Muscle of arm (tissue), 14 donors: ENCODE measurements at places on chromosomes 1 and 21.

- DNase-seq, result no peak
Observed at GRCh38 chr1:232422098-232422497, 207.8 kb downstream of the SIPA1L2 start.

GRCh38 chr1:184974056-184974836, at the start of gene NIBAN1:
Gene NIBAN1, minus strand, starts transcription at chr1:184974508. Its CDS starts 152 bp downstream, at chr1:184974356.
- peak; percentile 81 for DNase-seq

DNA sequence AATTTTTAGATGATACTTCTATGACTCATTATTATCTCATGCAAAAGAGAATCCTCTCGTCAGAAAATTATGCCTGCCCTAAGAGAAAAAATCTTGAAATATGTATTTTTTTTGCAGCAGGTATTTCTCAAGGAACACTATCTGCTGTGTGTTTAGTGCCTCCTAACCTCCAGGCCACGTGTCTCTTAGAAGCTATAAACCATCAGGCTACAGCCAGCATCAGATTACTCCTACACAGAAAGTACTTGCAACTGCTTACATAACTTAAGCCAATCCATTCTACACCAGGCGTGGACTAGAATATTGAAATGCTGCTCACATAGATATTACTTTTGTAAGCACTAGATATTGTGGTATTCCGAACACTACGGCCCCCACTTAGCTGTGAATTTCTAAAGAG, 933.4 kb downstream of the PLA2G4A start:
- no peak for DNase-seq

DNA sequence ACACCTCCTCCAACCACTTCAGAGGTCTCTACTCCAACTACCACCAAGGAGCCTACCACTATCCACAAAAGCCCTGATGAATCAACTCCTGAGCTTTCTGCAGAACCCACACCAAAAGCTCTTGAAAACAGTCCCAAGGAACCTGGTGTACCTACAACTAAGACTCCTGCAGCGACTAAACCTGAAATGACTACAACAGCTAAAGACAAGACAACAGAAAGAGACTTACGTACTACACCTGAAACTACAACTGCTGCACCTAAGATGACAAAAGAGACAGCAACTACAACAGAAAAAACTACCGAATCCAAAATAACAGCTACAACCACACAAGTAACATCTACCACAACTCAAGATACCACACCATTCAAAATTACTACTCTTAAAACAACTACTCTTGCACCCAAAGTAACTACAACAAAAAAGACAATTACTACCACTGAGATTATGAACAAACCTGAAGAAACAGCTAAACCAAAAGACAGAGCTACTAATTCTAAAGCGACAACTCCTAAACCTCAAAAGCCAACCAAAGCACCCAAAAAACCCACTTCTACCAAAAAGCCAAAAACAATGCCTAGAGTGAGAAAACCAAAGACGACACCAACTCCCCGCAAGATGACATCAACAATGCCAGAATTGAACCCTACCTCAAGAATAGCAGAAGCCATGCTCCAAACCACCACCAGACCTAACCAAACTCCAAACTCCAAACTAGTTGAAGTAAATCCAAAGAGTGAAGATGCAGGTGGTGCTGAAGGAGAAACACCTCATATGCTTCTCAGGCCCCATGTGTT, 66.6 kb downstream of the TPR start:
- no peak for DNase-seq

GRCh38 chr1:70509996-70510876, 99.2 kb downstream of the CTH start:
- peak; percentile 64 for DNase-seq

DNA sequence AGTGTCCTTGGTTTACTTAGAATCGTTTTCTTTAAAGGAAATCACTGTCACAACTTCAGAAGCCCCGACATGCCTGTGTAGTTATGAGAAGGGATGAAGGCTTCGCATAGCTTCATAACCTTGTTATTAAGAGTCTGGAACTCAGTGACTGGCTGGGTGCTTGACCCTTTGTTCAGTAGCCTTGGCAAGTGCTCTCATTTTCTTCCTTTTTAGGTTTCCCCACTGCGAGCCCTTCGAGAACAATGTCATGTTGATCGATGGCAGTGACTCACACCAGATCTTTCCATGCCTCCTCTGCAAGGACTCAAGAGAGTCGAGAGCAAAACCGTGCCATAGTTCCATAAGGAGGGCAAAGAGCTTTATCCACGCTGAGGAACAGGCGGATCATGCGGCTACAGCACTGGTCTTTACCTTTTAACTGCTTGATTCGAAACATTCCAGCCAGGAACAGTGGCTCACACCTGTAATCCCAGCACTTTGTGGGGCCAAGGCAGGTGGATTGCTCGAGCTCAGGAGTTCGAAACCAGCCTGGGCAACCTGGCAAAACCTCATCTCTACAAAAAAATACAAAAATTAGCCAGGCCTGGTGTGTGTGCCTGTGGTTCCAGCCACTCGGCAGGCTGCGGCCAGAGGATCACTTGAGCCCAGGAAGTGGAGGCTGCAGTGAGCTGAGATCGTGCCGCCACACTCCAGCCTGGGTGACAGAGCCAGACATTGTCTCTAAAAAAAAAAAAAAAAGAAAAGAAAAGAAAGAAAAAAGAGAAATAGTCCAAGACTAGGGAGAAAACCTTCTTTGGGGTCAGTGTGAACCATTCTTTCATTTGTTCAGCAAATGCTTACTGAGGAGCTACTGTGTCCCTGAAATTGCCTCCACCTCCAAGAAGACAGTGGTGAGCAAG, 95.4 kb upstream of the ERRFI1 start:
- no peak for DNase-seq
